ENCODE measurements at places on chromosomes 5 and 9.

- peak; percentile 38 for DNase-seq
These were observed 41.4 kb downstream of the SYK start for GRCh38 chr9:90842996-90843395.

DNA sequence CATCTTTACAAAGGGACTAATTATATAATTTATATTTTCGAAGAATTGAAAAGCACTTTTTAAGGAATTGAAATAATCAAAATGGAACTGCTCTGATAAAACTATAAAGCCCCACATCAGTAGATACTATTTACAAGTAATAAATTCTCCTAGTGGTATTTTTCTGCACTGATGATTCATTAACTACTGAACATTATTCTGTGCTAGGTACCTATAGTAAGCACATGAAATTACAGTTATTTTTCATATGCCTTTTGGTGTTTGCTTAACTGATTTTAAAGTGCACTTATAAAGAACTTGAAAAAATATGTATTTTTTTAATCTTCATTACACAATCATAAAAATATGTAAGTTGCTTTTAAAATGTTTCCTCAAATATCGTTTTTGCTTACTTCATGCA, 123.0 kb downstream of the MAN2A1 start:
- no peak for DNase-seq

DNA sequence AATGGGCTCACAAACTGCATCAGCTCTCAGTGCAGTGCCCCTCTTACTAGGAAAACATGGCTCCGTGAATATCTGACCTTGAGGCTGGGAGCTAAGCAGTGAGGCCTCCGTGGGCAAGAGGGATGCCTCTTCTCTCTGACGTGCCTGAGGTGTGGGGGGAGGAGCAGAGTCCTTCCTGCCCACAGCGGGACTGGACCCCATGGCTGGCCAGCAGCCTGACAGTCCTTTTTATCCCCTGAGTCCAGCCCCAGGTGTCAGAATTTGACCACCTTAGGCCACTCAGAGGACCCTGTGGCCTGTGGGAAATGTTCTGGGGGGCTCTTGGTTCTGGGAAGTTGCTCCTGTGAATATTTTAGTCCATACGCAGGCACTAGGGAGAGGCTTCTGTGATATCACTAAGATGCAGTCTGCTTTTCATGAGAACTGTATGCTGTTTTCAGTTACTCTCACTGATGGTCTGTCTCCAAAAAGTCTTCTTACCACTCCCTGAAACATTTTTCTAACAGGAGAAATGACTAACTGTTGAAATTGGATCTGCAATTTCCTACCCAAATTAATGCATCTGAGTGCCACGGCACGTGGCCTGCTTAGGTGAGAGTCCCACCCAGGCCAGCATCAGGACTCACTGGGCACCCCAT, 23.4 kb downstream of the ANGPTL2 start:
- no peak for DNase-seq

DNA sequence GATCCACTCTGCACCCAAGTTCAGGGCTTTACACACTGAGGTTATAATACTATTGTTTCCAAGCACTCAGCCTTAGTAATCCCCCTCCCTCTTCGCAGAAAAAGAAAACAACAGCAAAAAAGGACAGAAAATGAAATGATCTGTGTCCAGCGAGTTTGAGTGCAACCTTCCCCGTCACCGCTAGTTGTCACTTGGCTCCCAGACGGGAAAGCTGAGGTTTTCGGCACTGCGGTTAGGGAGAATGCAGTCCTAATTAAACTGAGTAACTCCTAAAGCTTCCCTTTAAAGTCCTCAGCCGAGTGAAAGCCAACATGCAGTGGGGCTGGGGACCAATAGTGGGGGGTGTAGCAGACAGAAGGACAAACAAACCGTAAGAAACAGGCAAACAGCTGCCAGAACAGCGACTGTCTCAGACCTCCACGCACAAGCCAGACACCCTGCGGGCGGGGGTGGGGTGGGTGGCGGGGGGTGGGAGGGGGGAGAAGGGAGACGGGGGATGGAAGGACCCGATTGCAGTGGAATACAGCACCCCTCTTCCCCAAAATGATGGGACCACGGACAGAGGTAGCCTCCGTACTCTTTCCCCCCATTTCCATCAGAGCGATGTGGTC, 680 bp downstream of the GLRA1 start:
- DNase-seq, result no peak

DNA sequence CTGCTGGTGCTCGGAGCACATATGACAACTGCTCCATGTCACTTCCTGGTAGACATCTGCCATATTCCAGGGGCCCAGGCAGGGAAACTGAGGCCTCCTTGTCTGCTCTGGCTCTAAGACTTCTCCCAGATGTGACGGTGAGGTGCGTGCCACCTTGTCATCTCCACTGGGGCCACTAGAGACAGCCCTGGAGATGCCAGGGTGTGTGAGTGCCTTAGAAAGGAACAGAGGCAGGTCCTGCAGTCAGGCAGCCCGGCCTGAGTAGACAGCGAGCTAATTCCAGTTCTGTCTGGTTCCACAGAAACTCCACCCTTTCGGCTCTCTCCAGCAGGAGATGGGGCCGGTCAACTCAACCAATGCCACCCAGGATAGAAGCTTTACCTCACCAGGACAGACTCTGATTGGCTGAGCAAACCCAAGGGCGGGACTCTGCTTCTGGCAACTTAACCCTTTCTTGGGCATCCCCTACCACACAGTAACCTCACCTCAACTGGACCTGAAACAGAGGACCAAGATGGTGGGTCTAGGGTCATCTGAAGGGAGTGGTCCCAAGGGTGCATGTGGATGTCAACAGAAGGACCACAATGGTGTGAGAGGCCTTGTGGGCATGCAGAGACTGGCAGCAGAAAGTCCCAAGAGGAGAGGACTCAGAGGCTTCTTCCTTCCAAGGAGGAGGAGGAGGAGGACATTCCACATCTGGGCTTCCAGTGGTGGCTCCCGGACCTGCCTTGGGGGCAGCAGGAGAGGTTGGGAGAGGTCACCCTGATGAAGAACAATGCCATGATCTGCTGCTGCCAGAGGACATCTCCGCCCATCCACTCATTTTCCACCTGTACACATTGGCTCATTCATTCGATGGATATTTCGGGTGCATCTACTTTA, 77.7 kb downstream of the RGS3 start:
- DNase-seq, result no peak

DNA sequence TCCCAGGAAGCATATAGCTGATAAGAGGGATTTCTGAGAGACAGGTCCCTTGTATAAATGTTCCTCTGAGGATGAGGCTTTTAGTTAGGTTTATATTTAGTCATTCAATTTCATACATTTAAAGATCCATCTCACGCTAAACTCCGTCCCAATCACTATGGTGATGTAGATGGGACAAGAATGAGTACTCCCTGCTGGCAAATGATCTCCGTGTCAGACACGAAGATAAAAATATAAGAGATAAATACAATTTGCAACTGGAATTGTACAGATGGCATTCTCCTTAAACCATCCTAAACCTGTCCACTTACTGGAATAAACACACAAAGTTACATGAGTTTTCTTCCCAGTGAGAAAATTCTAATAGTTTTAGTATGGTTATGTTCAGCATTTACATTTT, 233.0 kb downstream of the PRR16 start:
- DNase-seq, result no peak

- DNase-seq, result peak; percentile 33
These were observed 7.1 kb downstream of the KIF20A start for GRCh38 chr5:138186002-138186447.

- DNase-seq, result no peak
These were observed 12.5 kb upstream of the LHX2 start for GRCh38 chr9:123998970-123999621.

DNA sequence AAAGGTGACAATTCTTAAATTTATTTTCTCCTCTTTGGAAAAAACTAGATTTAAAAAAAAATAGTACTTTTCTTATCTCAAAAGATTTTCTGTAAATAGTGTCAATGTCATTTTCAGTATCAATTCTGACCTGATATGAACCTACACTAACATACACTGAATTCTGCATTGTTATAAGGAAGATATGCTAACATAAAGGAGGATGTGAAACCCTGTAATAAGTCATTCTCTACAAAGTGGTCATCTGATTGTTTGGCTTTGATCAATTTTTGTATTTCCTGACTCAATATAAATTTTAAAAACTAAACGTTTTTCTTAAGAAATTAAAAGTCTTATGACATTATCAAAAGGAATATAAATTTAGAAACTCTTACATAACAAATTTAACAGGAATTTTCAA, 233.6 kb upstream of the EDIL3 start:
- no peak for DNase-seq

DNA sequence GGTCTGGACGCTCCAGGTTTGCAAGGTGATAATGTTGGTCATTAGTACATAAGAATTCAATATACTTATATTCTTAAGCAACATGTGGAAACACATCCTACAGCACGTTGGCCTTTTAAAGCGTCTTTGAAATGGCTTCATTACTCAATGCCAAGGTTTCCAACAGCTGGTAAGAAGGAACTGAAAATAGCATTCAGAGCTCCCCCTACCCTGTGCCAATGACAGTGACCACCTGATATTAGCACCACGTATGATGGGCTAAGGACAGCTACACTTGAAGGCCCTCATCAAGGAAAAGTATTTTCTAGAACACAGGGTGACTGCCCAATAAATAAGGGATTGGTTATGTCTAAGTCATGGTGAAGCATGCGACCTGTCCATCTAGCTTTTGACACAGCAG, 9.9 kb downstream of the ZNF622 start:
- no peak for DNase-seq

DNA sequence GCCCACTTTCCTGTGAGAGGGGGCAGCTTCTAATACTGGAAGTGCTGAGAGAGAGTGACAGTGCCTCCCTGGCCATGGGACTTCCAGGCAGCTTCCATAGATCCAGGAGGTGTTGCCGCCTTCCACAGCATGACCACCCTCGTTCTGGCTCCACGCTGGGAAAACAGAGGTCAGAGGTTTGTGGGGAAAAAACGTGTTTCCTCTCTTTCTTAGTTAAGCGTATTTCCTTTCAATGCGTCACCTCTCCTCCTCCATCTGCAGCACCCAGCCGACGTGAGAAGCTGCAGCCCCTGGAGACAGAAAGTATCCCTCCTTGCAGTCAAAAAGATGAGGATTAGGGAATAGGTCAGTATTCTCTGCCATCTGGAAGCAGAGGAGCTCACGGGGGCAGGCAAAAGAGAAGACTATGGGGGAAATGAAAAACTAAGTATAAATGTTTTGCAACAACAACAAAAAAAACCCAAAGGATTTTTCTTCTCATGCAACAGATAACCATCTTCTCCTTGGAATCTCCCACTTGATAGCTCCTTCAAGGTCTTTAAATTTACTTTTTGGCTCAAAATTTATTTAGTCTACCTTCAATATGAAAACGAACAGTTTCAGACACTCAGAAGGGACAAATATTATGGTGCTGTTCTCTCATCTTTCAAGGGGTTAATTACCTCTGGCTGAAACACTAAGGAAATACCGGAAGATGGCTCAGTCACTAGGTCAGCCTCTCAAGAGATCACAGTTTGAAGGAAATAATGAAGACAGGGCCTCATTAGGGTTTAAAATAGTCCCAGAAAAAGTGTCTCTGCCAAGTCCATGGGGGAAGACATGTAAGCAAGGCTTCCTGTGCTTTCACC, 38.0 kb downstream of the MTMR12 start:
- no peak for DNase-seq

DNA sequence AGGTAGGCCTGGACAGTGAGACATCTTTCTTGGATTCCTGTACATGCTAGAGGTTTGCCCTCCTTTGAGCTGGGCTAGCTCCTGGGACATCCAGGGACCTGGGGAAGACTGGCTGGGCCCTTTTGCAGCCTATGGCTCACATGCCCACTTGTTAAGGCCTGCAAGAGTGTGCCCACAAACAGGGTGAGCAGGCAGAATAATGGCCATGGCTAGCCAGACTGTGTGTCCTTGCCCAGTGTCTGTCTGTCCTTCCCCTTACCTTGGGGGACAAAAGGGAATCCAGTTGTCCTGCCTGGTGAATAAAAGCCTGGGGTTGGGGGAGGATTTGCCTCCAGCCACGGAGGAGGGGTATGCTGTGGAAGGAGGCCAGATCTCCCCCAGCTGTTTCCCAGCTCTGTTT, 13.0 kb upstream of the CXXC5 start:
- DNase-seq, result no peak

DNA sequence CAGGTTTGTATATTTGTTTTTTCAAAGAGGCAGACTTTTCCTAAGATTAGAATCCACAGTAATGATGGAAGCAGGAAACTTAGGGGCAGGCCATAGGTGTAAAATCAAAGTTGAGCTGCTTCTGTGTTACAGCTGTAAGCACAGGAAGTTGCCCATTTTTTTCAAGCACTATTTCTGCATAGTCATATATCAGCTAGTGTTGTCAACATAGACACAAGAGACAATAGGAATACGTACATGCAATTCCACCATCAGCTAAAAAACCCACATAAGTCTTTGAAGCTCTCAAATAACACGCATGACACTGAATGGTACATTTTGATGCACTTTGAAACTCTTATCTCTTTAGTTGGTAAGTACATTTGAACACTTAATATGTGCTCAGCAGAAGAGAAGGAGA, 20.2 kb upstream of the SMIM15 start:
- no peak for DNase-seq

DNA sequence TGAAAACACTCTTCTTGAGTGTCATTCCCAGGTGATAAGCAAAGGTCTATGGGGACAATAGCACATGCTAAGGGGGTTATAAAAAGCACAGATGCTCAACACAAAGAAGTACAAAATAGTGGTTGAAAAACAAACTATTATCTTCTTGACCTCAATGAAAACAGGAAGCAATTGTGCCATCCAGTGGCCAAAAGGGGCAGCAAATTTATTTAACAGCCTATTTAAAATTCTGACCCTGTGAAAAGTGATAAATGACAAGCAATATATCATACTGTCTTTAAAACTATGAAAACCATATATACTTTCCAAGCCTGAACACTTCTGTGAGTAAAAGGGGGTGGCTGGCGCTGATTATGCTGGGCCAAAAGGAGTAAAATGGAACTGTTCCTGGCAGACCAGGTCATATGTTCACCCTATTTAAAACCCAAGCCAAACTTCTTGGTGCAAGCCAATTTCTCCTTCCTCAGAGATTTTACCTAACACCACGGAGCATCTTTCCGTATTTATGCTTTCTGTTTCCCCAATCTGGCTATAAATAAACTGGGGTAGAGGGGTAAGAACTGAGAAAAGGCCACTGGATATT, 29.7 kb downstream of the TEX10 start:
- peak; percentile 13 for DNase-seq

DNA sequence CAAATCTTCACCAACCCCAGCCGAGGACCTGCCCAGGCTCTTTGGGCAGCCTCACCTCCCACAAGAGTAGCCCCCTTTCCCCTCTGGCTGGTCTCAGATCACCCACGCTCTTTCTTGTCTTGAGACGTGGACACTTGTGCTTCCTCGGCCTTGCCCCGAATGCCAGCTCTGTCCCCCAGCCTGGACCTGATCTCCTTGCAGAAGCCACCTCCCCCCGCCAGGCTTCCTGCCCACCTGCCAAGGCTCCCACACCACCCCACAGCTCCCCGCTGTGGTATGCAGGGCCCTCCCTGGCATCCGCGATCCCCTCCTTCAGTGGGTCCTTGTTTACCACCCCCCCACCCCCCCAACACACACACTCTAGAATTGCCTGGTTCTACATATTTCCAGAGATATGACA, 133.7 kb downstream of the ROR2 start:
- no peak for DNase-seq

GRCh38 chr9:68719847-68720246, 14.8 kb downstream of the PIP5K1B start:
- DNase-seq, result no peak

All from GM10248 (cell line).